Activated gamma-delta T cell treated with anti-CD3 and anti-CD28 coated beads, Interleukin-2, amount 50 U/mL, for 16 hours (primary cell): ENCODE measurements at places on chromosomes 16 and 17.

DNA sequence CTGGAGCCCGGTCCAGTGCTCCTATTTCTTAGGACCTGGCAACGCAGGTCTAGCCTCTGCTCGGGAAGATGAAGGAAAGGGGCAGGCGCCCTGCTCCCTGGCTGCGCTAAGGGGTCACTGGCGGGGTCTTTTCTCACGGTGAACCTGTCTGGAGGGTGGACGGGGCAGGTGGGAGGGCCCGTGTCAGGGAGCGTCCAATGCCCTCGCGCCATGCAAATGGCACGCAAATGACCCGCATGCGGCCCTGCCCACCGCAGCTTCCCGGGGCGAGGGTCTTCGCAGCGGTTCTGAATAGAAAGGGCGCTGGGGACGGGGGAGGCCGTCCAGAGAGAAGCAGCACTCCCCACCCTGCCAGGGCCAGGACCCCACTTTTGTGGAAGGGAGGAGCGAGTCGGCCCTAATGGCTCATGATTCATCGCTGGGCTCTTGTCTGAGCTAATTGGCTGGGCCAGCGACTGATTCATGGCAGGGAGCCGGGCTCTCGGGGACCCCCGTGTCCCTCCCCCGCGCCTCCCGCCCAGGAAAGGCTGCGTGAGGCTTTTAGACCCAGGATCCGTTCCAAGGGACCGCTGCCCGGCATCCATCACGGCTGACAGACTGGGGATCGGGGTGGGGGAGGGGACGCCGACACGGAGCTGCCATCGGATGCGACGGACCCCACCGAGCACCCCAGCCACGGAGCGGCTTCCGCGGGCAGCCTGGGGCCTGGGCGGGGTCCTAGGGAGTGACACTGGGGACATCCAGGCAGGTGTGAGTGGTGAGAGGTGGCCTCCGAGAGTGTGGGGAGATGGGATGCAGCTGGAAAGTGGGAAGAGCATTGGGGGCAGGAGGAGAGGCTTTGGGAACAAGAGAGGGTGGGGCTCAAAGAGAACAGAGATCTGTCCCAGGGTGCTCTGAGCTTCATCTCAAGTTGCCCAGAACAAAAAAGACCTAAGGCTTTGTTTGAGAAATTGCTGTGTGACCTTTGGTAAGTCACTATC is 25.0 kb upstream of the NGFR start:
- no peak for DNase-seq

- DNase-seq: no peak
Measured at GRCh38 chr17:82870541-82870940, 30.7 kb upstream of the ZNF750 start.

DNA sequence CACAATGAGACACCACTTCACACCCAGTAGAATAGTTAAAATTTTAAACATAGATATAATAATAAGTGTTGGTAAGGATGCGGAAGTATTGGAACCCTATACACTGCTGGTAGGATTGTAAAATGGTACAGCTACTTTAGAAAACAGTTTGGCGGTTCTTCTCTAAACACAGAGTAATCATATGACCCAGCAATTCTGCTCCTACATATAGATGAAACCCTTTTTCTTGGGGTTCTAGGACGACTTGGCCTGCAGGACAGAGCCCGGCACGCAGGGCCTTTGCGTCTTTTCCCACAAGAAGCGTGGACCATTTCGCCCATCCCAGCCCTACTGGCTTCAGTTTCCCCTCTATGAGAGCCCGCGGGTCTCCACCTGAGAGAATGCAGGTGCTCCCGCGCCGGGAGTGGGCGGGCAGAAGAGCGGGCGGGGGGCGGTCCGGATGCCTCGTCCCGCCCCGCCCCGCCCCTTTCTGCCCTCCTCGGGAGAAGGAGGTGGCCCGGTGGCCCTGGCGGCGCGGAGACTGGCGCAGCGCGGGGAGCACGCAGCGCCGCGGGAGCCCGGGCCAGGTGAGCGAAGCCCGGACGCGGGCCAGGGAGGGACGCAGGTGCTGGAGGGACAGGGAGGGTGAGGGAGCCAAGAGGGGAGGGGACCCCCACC is at the start of gene SDR42E2:
TSS of gene SDR42E2 (plus strand) at position 508 of the 657 bp plus-strand sequence. CDS start 3,077 bp downstream, outside the sequence.
- DNase-seq: no peak

DNA sequence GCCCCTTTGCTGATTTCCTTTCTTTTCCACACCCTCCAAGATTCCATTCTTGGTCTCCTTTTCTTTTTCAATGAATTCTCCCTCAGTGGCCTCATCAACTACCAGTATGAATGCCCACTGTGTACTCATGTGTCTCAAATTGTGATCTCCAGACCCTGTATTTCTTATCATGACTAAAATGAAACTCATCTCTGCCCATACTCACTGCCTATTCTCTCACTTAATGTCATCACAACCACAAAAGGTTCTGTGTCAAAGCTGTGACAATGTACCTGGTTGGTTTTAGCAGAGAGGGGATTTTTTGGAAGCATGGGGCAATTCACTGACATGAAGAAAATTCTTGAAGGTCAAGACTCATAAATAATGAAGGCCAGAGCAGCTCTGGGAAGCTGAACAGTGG is 11.5 kb upstream of the TBX4 start:
- no peak for DNase-seq

- no peak for DNase-seq
Measured at GRCh38 chr16:46733319-46733830, 14.8 kb downstream of the MYLK3 start.

DNA sequence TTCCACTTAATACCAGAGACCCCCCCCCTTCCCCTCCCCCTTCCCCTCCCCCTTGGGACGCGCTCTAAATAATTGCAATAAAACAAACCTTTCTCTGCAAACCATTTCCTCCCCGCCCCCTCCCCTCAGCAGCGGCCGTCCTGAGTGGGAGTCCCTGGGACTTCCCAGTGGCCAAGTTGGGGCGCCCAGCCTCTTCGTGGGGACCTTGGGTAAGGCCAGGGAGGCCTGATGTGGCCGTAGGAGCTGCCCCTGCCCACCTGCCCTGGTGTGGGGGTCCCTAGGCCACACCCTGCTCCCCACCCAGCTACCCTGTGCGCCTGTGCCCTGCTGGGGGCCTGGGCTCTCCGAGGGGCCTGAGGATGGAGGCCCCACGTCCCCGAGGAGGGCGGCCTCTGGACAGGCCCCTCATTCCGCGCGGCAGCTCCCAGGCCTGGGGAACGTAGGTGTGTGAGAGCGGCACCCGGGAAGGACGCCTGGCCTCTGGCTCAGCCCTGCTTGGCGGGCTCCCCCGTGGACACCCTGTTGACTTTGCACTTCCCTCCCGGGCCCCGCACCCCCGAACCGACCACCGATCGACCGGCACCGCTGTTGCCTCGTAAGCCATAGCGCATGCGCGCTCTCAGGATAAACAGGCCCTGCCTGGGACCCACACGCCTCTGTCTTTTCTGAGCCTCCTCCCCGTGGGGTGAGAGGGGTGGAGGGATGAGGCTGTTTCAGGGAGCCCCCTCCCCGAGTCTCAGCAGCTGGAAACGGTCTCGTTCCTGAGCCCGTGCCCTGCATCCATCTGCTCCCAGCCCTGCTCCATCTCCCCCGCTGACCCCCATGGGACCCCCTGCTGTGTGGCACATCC is 9.0 kb downstream of the NTHL1 start:
- no peak for DNase-seq

- no peak for DNase-seq
Measured at GRCh38 chr16:22333457-22333994, 36.3 kb downstream of the POLR3E start.
